ENCODE measurements at places on chromosomes 1 and 21. TPM values are rescaled to one million over a fixed set of nuclear protein-coding genes. Genes with fewer than 3 reads are reported as not detected.

Gene LAMB3
- total RNA-seq = 4.1 TPM

Gene LRRC53
- total RNA-seq = not detected

GRCh38 chr1:160460214-160460642 lies 59.9 kb downstream of the VANGL2 start:
- DNase-seq = no peak

- no peak for DNase-seq
These were observed 128.1 kb downstream of the MRPS6 start for GRCh38 chr21:34201481-34201858.

GRCh38 chr1:168835176-168835575 lies 106.2 kb upstream of the DPT start:
- DNase-seq = no peak

DNA sequence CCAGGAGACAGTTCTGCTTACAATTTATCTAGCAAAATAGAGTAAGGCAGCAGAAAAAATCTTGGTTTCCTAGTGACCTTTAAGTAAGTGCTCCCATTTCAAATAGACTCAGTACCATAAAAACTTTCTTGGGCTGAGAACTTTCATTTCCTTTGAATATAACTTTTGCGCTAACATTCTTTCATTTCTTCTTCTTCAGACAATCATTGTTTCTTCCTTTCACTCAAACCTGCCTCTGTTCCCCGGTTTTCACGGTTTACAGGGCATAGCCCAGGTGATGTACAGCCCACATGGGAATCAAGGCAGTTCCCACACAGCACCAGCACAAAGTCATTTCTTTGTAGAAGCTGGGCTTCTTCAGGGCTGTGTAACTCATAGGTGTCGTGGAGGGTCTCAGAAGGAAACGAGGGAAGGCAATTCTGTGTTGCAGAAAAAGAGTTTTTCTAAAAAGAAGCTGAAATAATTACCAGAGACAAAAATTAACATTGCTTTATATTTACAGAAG lies 611.6 kb downstream of the SMYD3 start:
- no peak for DNase-seq

Data from osteocyte (in vitro differentiated cells).